ENCODE measurements at places on chromosomes 3 and 15.
A peak's percentile ranks its signal among the peaks of the same experiment; 100 is the strongest.

DNA sequence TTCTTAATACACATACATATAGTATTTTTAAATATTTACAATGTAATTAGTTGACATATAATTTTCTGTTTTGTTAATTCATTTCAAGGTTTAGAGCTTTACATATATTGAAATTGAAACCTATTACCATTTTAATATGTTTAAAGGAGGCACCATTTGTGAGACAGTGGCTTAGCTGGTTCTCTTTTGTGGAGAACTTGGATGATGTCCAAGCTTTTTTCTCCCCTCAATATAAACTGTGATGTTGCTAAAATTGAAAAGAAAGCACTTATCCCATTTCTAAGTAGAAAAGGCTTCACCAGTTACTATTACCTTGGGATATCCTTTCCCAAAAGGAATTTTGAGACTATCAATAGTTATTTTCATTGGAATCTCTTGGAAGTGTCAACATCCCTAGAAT lies 707.2 kb downstream of the NTRK3 start:
- no peak for DNase-seq

DNA sequence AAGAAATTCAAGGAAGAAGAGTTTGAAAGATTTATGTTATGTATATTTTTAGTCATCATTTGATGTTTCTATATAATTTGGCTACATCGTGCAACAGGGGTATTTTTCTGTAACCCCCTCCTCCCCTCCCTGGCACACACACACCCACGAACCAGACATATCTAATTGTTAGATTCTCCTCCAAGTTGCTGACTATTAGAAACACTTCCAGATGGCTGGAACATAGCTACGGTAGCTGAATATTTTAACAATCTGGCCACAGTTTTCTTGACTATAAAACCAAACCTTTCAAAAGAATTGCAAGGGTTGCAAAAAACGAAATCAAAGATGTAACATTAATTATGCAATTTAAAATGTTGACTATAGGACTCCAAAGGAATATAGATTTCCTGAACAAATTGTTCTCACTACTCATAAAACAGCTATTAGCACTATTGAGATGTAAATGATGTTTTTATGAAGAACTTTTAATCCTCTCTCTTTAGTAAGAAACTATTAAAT lies 154.4 kb downstream of the CHL1 start:
- no peak for DNase-seq

DNA sequence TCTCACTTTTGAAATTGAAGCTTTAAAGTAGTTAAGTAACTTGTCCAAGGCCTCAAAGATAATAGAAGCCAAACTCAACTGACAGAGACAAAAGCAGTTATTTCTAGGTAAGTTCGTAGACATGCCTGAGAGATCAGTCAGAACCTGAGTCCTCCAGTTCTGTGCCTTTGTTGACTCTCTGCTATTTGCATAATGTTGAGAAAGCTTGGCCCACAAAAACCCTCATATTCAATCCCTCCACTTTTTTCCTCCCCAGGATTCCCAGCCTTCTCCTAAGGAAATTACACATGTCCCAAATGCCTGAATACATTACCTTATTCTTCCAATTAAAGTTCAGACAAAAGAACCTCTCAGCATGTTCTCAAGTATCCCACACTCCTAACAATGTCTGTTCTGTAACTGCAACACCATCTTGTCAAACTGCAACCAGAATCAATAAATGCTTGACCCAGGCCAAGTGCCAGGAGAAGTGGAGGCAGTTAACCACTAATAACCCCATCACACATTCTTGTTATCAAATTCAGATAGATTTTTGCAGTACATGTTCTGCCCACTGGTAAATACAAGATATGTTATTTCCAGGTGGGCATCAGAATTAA lies 217.8 kb downstream of the LRRC3B start:
- DNase-seq = no peak

DNA sequence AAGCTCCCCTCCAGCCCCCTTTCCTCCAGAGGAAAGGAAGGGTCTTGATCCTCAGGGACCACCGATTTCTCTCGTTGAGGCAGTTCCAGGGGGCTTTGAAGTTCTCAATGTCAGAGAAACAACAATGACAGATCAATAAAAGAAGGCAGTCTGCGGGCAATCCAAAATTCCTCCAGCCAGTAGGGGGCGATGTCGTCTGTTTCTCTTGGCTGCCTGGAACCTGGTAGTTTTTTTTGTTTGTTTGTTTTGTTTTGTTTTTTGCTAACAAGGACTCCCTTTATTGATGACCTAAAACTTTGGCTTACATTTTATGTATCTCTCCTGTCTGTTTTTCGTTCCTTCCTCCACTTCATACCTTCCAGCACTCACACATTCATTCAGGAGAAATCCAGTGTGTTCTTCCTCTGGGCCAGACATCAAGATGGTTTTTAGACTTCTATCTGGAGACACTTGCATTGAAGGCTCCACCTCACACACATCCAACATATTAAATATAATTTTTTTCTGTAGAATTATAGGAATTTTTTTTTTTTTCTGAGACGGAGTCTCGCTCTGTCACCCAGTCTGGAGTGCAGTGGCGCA lies 276.6 kb downstream of the RPLP1 start:
- peak; percentile 41 for DNase-seq

DNA sequence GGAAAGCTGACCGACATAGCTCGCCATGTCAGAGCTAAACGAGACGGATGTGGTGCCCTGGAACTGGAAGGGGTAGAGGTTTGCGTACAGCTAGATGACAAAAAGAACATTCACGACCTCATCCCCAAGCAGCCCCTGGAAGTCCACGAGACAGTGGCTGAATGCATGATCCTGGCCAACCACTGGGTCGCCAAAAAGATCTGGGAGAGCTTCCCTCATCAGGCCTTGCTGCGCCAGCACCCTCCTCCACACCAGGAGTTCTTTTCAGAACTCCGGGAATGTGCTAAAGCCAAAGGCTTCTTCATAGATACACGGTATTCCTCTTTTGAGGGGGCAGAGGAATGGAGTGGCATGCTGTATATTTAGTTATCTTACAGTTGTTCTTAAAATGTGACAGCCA lies 30.4 kb downstream of the TIPIN start:
- no peak for DNase-seq

DNA sequence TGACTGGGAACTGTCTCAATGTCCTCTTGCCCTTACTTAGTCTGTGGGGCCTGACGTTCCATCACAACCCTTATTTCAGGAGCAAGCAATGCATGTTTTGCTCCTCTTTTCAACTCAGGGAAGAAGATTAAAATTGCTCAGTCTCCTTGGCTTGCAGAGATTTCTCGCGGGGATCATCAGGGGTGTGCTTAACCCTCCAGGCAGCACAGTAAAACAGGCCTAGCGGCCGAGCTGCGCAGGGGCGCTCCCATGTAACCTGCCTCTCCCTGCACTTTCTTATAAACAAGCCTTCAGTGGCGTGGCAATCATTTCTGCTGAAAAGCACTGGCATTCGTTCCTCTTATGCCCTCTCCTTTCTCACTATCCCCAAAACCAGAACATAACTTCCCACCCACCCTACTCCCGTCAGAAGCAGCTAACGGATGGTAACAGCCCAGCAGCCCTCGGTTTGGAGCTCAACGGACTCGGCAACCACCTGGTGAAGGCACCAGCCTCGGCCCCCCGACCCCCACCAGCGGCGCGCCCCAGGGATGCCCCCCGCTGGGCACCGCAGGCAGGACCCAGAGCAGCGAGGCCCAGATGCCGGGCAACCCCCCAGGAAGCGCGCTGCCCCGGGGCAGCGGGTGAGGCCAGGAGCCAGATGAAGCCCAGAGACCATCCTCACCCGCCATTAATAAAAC lies 1.1 kb downstream of the MCF2L2 start:
- DNase-seq = no peak

GRCh38 chr3:119729996-119730395 lies 27.2 kb downstream of the CFAP91 start:
- no peak for DNase-seq

- no peak for DNase-seq
These were observed 334.3 kb downstream of the UNC13C start for GRCh38 chr15:54312528-54312927.

DNA sequence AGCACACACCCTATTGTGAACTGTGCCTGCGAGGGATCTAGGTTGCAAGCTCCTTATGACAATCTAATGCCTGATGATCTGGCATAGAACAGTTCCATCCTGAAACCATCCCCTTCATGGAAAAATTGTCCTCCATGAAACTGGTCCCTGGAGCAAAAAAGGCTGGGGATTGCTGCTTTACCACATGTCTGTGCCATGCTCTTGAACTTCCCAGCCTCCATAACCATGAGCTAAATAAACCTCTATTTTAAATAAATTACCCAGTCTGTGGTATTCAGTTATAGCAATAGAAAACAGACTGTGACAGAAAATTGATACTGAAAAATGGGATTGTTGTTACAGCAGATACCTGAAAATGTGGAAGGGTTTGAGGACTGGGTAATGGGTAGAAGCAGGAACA lies 162.7 kb downstream of the RAB11A start:
- no peak for DNase-seq

GRCh38 chr15:100464888-100465287 lies 63.9 kb downstream of the CERS3 start:
- DNase-seq = no peak

DNA sequence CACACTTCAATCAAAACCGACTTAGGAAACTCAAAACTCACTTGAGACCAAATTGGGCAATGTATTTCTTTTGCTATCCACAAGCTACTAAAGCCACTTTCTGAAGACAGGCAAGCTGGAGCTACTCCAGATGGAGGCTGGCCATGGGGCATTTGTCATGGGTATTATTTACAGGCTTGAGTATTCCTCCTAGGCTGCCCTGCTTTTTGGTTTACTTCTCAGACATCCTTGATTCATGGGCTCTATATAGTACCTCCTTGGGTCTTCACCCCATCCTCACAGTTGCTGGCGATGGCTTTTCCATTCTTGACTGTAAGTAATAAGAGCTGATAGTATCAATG lies 18.6 kb upstream of the SYNM start:
- no peak for DNase-seq

GRCh38 chr3:58004973-58005372 lies 3.2 kb upstream of the FLNB start:
- DNase-seq = no peak

DNA sequence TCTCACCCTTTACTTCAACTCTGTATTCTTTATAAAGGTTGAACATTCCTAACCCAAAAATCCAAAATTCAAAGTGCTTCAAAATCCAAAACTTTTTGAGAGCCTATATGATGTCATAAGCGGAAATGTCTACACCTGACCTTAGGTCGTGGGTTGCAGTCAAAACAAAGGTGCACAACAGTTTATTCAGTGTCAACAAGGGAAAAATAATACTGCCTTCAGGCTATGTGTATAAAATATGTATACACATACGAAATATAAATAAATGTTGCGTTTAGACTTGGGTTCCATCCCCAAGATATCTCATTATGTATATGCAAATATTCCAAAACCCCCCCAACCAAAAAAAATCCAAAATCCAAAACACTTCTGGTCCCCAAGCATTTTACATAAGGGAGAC lies 90.9 kb downstream of the STAG1 start:
- DNase-seq = no peak

DNA sequence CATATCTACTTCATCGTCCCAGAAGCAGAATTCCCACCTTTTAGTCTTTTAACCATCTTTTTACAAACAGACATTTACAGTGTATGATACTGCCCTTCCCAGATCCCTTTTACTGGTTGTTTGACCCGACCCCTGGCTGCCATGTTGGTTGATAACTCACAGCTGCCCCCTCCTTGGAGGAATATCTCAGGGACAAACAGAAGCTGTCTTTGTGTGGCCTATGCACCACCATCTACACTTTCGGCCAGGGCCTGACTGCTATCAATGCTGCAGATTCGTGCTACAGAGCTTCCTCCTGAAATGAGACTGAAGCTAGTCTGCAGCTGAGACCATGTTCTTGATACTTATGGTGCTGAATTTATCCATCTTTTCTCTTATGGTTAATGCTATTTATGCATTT lies 6.6 kb upstream of the POLQ start:
- DNase-seq = no peak
